ENCODE measurements at places on chromosomes 4 and X.

DNA sequence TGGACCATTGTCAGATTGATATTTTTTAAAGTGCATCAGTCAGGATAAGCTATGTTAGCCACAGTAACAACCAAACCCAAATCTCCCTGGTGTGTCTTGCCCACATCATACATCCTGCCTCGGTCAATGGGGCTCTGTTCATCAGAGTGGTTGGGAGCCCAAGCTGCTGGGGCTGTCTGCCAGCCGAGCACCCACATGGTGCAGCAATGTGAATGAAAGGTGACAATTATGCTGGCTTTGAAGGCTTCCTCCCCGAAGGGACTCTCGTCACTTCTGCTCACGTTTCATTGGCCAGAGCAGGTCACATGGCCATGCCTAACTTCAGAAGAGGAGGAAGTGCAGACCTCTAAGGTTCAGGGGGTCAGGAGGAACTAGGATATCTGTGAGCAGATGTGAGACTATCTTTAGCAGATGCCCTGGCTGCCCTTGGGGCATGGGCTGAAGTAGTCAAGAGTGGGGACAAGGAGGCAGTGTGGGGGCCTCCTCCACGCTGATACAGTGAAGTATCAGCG lies 1.3 kb upstream of the JAKMIP1 start:
- DNase-seq = peak; percentile 48

DNA sequence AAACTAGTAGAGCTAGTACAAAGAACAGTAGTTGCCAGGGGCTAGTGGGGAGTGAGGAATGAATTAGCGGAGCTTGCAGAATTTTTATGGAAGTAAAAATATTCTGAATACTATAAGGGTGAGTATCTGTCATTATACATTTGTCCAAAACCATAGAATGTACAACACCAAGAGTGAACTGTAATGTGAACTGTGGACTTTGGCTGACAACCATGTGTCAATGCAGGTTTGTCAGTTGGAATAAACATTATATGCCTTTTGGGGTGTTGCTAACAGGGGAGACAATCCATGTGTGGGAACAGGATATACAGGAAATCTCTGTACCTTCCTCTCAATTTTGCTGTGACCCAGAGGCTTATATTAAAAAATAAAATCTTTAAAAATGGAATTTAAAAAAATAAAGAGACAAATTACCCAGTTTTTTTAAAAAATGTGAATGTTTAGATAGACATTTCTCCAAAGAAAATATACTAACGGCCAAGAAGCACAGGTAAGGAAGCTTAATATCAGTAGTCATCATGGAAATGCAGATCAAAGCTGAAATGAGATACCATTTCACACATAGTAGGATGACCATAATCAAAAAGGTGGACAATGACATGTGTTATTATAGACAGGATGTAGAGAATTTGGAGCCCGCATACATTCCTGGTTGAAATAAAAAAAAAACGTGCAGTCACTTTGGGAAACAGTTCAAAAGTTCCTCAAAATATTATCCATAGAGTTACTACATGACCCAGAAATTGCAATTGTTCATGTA lies 899.8 kb downstream of the RAB28 start:
- no peak for DNase-seq

- DNase-seq = no peak
Measured at GRCh38 chr4:121200795-121201472, 36.8 kb upstream of the TNIP3 start.

GRCh38 chr4:6282314-6282771 lies 12.7 kb downstream of the WFS1 start:
- DNase-seq = no peak

Data from SHP77 (cell line).